ENCODE measurements at places on chromosomes 13 and 19.
A peak's percentile ranks its signal among the peaks of the same experiment; 100 is the strongest.

DNA sequence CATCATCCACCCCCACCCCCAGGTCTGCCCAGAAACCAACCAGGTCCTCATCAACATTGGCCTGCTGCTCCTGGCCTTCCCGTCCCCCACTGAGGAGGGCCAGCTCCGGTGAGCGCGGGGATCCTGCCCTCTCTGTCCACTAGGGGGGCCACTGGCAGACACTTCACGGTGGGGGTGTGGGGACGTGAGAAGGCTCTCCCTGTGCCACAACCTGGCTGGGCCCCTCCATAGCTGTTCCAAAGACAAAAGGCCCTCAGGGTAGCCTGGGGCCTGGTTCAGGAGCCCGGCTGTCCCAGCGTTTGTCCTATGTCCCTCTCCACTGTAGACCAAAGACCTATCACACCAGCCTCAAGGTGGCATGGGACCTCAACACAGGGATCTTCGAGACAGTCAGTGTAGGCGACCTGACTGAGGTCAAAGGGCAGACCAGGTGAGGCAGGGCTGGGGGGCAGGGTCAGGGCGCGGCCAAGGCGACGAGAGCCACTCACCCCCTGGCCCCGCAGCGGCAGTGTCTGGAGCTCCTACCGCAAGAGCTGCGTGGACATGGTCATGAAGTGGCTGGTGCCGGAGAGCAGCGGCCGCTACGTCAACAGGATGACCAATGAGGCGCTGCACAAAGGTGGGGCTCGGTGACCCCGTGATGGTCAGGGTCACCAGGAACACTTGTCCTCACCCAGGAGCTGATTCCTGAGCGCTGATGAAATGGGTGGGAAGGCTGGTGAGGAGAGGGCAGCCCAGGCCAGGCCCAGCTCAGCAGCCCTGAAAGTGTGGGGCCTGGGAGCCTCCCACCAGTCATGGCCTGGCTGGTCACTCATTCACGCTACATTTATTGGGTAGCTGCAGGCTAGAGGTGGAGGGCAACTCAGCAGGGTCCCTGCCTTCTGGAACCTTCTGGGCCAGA lies 7.9 kb downstream of the DCAF15 start:
- DNase-seq = no peak

GRCh38 chr13:76745261-76746200 lies 140.7 kb downstream of the KCTD12 start:
- DNase-seq = peak; percentile 27

- peak; percentile 73 for DNase-seq
Measured at GRCh38 chr19:4229179-4229931, at the start of gene EBI3. TSS of gene EBI3 (plus strand) at chr19:4229523. CDS start at chr19:4229551, 28 bp downstream.

GRCh38 chr19:17105556-17105955 lies 30.0 kb downstream of the MYO9B start:
- no peak for DNase-seq

DNA sequence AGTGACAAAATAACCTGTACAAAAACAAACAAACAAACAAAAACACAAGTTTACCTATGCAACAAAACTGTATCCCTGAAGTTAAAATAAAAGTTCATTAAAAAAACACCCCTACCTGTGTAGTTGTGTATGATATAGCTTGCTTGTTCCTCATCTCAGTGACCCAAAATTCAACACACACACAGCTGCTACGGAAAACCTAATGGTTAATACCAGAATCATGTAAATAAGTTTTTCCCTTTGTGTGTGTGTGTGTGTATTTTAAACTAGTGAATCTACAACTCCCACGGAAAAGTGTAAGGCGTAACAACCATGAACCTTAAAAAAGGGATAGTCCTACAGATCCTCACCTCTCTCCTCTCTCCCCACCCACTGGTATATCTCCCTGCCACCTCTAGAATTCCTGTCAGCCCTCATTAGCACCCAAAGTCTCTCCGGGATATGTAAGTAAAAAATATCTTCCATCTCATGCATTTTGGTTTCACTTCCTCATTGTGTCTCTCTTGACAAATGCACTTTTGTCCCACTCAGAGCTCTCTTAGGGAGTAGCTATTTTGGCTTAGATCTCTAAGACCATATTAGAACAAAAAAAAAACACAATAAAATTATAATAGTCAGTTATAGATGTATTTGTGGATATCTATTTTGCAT lies 2236.5 kb downstream of the PCDH9 start:
- DNase-seq = no peak

- DNase-seq = no peak
Measured at GRCh38 chr13:78420814-78421213, 182.5 kb downstream of the POU4F1 start.

- no peak for DNase-seq
Measured at GRCh38 chr19:27748551-27749152, 1464.3 kb downstream of the UQCRFS1 start.

DNA sequence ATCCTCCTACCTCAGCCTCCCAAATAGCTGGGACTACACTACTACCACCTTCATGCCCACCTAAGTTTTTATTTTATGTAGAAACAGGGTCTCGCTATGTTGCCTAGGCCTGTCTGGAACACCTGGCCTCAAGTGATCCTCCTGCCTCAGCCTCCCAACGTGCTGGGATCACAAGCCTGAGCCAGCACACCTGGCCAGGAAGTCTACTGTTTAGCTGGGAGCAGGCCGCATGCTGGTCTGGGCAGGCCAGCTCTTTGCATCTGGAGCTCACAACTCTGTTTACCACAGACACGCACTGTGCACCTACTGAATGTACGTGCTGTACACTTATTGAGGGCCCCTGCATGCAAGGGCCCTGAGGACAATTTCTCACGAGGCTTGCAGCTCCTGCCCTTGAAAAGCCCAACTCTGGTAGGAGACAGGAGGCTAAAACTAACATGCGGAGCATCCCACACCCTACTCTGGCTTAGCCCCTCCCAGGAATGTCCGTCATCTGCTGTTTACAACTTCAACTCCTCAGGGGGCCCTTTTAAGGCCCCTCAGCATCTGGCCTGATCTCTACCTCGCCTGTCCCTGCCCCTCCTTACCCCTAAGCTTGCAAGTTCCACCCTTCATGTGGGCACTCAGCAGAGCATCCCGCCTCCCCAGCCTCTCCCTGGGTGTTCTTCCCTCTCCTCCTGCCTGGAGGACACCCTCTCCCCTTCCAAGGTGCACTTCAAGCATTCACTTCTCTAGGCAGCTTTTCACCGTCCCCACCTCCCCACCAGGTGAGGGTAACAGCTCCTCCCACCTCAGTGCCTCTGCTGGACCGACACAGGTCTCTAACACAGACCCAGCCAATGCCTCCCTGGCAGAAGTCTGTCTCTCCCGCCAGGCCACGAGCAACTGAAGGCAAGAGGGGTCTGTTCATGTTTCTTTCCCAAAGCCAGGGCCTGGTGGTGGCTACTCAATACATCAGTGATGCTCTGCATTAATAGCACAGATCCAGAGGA lies 114.2 kb upstream of the UQCRFS1 start:
- no peak for DNase-seq

DNA sequence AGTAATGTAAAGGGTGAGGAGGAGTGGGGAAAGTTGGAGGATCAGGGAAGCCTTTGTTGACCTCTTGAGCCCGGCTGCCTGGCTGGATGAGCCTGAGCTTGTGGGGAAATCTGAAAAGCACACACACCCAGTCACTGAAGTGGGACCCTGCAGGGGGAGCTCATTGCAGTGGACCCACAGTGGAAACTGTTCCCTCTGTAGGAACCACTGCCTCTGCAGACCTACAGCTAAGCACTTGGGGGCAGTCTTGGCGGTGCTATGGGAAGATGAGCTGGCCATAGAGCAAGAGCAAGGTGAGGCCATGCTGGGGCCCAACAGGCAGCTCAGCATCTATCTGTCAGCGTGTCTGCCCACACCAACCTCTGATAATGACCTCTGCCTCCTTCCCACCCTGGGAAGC lies 294.8 kb downstream of the TSHZ3 start:
- DNase-seq = peak; percentile 41

GRCh38 chr13:94009701-94010100 lies 469.8 kb downstream of the DCT start:
- no peak for DNase-seq

- peak; percentile 2 for DNase-seq
Measured at GRCh38 chr13:19185865-19186645, 4.4 kb upstream of the TUBA3C start.

DNA sequence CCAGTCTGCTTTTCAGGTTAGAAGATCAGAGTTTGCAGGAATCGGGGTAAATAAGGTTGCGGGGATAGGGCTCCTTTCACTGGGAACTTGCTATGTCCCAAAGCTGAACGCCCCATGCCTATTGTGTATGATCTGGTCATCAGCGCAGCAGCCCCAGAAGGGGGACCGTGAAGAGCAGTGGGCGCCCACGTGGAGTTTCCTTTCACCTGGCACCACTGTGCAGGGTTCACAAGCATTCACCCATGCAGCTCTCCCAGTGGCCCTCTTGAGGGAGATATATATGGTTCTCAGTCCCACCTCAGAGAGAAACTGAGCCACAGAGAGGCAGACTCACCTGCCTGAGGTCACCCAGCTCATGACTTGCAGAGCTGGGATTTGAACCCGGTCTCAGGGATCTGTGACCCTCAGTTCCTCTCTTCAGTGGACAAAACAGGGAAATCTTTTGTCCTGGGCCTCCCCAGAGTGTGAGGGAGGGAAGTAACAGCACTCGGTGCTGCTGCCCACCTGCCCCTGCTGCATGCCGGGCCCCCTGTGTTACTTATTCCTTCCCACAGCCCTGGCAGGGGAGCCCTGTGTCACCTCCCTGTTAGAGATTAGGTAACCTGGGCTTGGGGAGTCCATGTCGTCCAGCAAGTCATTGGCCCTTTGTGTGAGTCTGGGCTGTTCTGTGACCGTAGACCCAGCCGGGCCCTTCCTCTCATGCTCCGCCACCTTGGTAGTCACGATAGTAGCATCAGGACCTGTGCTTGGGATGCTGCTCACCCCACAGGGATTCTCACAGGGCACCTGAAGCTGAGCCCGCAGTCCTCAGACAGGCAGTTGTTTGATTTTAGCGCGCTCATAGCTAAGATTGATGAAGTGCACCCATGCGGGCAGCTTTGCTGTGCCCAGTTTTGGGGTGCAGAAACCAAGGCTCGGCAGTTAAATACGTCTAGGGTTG lies 27.9 kb downstream of the PPP5C start:
- no peak for DNase-seq

- DNase-seq = peak; percentile 17
Measured at GRCh38 chr19:12194827-12195731, 32.2 kb downstream of the ZNF136 start.

GRCh38 chr13:100300708-100301107 lies 211.8 kb downstream of the PCCA start:
- no peak for DNase-seq

DNA sequence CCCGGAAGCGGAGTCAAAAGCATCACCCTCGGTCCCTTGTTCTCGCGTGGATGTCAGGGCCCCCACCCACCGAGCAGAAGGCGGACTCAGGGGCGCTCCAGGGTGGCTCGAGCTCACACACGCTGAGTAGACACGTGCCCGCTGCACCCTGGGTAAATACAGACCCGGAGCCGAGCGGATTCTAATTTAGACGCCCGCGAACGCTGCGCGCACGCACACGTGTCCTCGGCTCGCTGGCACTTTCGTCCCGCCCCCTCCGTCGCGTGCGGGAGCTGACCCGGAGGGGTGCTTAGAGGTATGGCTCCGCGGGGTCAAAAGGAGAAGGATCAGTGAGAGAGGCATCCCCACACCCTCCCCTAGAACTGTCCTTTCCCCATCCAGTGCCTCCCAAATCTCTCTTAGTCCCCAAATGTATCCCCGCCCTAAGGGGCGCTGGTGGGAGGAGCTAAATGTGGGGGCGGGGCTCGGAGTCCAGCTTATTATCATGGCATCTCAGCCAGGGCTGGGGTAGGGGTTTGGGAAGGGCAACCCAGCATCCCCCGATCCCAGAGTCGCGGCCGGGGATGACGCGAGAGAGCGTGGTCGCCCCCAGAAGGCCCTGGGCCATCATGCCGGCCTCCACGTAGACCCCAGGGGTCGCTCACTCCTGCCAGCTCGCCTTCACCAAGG lies 451 bp upstream of the ICAM5 start:
- peak; percentile 78 for DNase-seq

DNA sequence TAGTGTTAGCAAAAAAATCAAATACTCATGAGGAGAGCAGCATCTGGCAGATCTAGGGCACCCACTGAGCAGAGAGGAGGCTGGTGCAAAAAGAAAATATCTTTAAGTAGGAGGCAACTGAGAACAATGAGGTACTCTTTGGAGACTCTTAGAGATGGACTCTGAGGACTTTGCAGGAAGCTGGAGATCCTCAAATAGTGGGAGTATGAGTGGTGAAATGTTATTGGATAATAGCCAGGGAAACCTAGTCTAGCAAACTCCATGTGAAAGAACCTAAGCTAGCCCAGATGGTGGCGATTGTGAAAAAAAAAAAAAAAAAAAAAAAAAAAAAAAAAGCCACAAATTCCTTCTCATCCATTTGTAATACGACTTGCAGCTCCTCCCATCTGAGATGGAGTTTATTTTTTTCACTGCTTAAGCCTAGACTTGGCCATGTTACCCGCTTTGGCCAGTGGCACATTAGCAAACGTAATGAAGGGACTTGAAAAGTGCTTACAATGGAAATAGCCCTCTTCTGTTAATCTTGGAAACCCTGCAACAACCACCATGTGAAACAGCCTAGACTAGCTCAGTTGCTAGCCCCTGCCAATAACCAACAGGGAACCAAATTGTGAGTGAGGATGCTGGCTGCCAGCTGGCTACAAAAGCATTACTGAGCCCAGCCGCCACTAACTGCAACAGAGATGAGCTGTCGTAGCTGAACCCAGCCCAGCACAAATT lies 476.2 kb downstream of the KLF12 start:
- no peak for DNase-seq

DNA sequence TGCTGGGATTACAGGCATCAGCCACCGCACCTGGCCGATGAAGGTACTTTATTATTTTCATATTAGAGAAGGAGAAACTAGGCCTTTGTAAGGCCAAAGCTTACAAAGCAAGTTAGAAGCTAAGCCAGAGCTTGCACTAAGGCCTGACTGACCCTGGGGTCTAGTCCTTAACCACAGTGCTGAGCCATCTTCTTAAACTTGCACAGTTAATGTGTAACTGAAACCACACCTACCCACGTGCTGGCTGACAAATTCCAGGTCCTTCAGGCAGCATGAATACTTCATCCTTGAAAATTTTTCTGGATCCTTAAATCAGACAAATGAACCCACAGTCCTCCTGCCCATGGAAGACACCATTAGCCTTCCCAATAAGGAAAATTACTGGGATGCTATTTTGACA lies 880.6 kb downstream of the UQCRFS1 start:
- DNase-seq = no peak

DNA sequence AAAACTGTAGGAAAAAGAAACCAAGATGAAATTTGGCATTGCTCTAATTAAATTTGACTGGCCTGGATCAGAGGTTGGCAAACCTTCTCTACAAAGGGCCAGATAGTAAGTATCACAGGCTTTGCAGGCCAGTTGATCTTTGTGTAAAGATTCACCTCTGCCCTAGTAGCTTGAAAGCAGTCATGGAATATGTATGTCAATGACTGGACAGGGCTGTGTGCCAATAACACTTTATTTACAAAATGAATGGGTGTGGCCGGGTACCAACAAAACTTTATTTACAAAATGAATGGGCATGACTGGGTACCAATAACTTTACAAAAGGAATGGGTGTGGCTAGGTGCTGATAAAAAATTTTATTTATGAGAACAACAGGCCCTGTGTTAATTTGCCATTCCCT lies 20.0 kb downstream of the SIN3B start:
- DNase-seq = no peak

Measured in activated CD4-positive, alpha-beta T cell treated with anti-CD3 and anti-CD28 coated beads, Interleukin-2, Interleukin-6, amounts not matched to agents 100 ng/mL and 50 ng/mL, durations not matched to agents 16 hours and 8 hours (primary cell).